A549 treated with CORT108297 at 1 μM for 4 hours (cell line): ENCODE measurements at places on chromosomes 3 and 15. TPM values are rescaled to one million over a fixed set of nuclear protein-coding genes. Genes with fewer than 3 reads are reported as not detected.

Gene ZMYND10
- 0.93 to 1.8 TPM (median 1.1 TPM) in 5 replicates for total RNA-seq

Gene LIPH
- 6.2 to 7.0 TPM (median 6.8 TPM) in 5 replicates for total RNA-seq

Gene TLR9
- total RNA-seq: 0.05 to 0.13 TPM in 2 of 5 replicates, not detected in the others

Gene PLIN1
- 0.06 to 0.25 TPM (median 0.08 TPM) in 5 replicates for total RNA-seq

Gene SEMA3G
- total RNA-seq: 0.09 to 0.32 TPM (median 0.17 TPM) in 5 replicates

Gene GXYLT2
- 0.95 to 2.2 TPM (median 1.6 TPM) in 5 replicates for total RNA-seq

Gene SYNPR
- total RNA-seq: not detected in 5 replicates

Gene IP6K1
- total RNA-seq: 20.9 to 22.7 TPM (median 21.0 TPM) in 5 replicates

Gene NR2E3
- 0.12 to 0.39 TPM (median 0.21 TPM) in 5 replicates for total RNA-seq

Gene CCDC54
- total RNA-seq: not detected in 5 replicates

Gene STRA6
- total RNA-seq: 49.3 to 82.9 TPM (median 77.0 TPM) in 5 replicates

Gene GHRL
- total RNA-seq: 0.14 TPM in 1 of 5 replicates, not detected in the others

Gene ADCY5
- 0.10 to 0.55 TPM (median 0.18 TPM) in 5 replicates for total RNA-seq

Gene ROPN1
- total RNA-seq: not detected in 5 replicates

Gene GPR149
- total RNA-seq: not detected in 5 replicates

Gene CYP8B1
- not detected in 5 replicates for total RNA-seq

Gene PAQR5
- total RNA-seq: 88.0 to 119 TPM (median 115 TPM) in 5 replicates

Gene RGMA
- total RNA-seq: 0.12 to 0.42 TPM (median 0.19 TPM) in 5 replicates

Gene GHSR
- total RNA-seq: not detected in 5 replicates

Gene HTR3C
- not detected in 5 replicates for total RNA-seq

Gene FGF12
- 0.51 to 0.69 TPM (median 0.60 TPM) in 5 replicates for total RNA-seq

Gene PRSS50
- not detected in 5 replicates for total RNA-seq

Gene CAND2
- total RNA-seq: 0.31 to 0.50 TPM (median 0.46 TPM) in 5 replicates

Gene DCBLD2
- total RNA-seq: 199 to 283 TPM (median 255 TPM) in 5 replicates

Gene MCF2L2
- total RNA-seq: 0.03 to 0.38 TPM (median 0.10 TPM) in 5 replicates

Gene HTR3E
- total RNA-seq: not detected in 5 replicates

Gene CHRNA3
- total RNA-seq: 0.32 to 0.68 TPM (median 0.43 TPM) in 5 replicates

Gene XYLB
- total RNA-seq: 3.8 to 4.6 TPM (median 4.4 TPM) in 5 replicates
